ENCODE measurements at places on chromosomes 7 and 10. TPM values are rescaled to one million over a fixed set of nuclear protein-coding genes. Genes with fewer than 3 reads are reported as not detected.

CTBP2 gene
- 44.4 TPM for total RNA-seq

RNF148 gene
- 1.2 TPM for total RNA-seq

DNA sequence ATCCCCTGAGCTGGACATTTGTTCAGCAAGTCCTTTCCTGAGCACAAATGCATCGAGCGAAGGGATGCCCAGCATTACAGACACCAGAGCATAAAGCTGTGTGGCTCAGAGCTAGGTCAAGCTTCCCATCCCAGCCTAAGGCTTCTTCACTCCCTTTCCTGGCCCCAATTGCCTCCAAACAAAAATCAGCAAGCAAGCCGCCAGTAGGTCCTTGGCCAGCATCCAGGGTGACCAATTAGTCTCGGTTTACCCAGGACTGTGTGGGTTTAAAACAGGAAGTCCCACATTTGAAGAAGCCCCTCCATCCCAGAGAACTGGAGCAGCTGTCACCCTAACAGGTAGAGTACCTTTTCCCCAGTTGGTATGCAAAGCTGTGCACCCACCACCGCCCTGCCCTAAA is 51.2 kb downstream of the PRKAG2 start:
- DNase-seq, result peak; percentile 42

DNA sequence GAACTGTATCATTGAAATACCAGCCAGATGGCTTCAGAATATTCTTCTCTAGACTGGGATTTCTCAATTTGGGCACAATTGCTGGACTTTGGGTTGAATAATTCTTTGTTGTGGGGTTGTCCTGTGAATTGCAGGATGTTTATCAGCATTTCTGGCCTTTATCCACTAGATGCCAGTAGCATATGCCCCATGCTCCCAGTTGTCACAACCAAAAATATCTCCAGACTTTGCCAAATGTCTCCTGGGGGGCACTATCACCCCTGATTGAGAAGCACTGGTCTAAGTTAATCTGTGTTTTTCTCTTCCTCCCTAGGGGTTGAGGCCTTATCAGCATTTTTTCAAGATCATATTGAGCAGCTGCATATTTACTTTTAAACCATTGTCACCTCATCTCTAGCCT is 204.9 kb upstream of the SP8 start:
- DNase-seq, result no peak

GRCh38 chr10:112375721-112376395 is 1.9 kb downstream of the ACSL5 start:
- peak; percentile 85 for DNase-seq

- peak; percentile 83 for DNase-seq
Observed at GRCh38 chr10:93542358-93542791, 24.1 kb upstream of the FFAR4 start.
